Epithelial cell of prostate (primary cell): ENCODE measurements at places on chromosomes 3 and 15.

DNA sequence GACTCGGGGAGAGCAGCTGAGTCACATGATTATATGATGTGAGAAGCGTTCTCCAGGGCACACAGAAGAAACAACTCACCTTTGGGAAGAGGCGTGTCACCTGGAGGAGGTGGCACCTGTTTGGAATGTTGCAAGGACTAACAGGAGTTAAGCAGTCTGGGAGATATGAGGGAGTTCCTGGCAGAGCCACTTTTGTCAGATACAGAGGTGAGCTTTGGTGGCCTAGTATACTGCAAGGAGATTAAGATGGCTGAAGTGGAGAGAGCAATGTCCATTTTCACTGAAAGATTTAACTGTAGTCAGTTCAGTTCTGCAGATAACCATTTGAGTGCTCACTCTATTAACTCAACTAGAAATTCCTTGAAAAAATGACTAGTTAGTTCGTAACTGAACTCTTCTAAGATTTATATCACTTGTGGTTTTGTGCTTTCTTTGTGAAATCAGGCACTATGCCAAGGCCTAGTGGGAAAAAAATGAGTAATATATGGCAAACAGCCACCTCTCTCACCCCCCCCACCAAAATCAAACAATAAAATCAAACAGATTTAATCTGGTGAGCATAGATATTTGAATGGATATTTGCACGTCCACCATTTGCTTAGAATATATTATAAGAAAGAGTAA lies 61.3 kb downstream of the CRYBG3 start:
- peak; percentile 36 for DNase-seq

DNA sequence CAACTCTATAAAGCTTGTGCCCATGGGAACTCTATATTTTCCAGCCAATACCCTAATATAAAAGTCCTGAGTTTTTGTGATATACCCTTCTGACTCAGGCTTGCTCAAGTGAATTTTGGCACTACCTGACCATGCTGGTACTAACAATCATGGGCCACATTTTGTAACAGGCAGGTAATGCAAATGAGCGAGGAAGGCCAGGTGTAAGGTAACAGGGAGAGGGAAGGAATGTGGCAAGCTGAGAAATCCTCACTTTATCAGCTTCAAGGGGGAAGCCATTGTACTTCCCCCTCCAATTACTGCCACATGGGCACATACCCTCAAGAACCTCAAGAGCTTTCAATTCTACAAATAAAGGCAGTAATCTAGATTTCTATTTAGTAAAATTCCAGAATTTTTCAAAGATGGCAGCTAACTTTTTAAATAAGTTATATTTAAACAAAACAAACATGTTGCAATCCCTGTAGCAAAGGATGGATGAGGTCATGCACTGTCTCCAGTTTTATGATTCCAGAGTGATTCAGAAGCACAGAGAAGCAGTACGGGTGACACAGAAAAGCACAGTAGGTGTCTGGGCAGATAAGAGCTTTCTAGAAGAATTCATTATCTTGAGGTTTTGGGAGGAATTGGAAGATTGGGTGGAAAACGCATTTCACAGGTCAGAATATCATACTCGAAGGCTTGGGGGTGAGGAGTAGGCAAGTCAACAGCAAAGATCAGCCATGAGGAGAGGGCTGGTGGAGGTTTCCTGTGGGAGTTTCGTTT lies 87.6 kb downstream of the FOXP1 start:
- peak; percentile 65 for DNase-seq

DNA sequence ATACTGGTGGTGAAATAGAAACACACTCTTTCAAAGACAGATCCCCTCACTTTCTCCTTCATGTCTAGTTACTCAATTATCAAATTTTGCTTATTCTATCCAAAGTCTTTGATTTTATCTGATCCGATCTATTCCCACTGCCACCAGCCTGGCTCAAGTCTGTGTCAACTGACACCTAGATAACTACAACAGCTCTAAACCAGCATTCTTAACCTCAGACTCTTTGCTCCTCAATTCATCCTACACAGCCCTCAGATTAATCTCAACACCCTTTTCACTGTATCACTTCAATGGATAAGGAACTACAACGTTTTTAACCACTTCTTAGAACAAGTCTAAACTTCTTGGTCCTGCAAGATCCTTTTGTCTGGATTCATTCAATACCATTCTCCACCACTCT lies 9.1 kb downstream of the KPNA1 start:
- DNase-seq, result no peak

DNA sequence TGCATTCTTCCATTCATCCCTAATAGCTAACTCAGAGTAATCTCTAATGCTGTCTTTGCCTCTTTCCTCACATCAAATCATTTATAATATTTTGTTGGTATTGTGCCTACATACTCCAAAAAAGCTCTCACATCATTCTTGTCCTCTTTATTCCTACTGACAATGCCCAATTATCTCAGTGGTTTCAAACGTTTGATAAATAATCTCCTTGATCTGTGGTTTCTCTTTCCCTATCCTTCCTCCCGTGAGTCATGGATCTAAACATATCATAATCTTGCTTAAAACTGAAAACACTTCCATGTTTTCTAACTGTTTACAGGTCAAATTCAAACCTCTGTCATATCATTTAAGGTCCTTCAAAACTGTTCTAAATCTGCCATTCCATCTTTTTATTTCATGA lies 115.1 kb downstream of the CNTN6 start:
- DNase-seq, result no peak

- DNase-seq, result no peak
These were observed 86.1 kb downstream of the GALK2 start for GRCh38 chr15:49255966-49256759.

- no peak for DNase-seq
These were observed 150.5 kb upstream of the LPP start for GRCh38 chr3:188003188-188004171.

DNA sequence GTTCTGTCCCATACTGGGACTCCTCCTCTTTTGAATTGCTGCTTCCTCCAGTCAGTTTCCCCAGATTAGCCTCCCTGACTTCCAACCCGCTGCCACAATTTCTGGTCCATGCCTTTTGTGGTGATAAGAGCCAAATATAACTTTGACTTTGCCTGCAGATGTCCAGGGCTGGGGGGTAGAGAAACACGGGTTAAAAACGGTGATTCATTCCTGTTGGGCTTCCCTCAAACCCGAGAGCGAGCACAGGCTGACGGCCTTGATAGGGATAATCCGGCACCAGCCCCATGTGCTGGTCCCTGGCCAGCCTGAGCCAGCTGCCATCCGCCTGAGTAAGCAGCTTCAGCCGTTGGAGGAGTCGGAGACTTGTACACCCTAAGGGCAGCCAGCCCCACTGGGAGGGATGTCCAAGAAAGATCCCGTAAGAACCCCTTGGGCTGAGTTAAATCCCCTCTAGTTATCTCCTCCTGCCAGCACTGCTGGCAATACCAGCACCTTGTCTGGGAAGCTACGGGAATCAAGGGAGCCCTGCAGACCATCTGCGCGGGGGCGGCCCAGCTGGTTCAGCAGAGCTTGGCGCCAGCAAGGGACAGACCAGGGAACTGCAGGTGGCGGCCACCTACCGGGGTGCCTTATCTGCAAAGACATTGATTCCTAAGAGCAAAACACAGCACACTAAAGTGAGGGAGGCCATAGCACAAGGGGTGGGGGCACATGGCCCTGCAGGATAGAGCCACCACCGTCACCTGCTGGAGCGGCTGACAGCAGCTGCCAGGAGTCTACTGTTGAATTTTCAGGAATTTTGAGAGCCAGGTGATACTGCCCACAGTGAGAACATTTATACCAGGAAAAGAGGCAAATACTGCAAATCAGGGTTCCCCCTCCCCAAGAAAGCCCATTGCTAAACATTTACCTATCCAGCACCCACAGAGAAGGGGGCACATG lies 18.1 kb downstream of the CSPG4 start:
- peak; percentile 70 for DNase-seq

GRCh38 chr15:68508485-68509189 lies 70.2 kb upstream of the CORO2B start:
- no peak for DNase-seq

DNA sequence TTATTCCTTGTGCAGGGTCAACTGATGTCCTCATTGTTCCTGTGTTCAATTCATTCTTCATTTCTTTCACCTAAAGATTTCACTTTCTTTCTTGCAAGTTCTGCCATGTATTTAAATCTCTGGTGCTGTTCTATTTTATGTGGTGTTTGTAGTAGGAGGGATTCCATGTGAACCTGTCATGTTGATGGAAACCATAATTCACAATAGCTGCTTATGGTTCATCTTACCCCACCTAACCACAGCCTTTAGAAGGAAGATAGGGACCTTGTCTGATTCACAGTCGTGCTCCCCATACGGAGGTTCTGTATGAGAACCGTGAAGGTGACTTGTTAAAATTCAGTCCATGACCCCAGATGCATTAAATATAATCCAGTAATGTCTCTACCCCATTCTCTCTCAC lies 21.9 kb downstream of the SLCO2A1 start:
- DNase-seq, result no peak

- no peak for DNase-seq
These were observed 34.6 kb downstream of the MKRN2 start for GRCh38 chr3:12591456-12591855.

DNA sequence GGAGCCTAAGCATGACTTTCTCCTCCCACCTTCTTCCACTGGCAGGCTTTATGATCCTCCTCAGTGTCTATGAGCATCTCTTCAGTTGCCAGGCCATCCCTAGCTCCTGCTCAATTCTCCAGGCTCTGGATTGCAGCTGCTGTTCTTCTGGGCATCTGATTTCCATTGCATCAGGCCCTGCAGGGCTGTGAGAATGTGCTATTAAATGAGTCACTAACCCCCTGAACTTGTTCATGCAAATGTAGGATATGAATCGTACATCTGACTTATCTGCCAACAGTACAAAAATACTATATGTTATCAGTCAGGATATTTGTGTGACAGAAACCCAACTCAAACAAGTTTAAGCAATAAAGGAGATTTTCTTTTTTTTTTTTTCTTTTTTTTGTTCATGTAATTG lies 11.9 kb downstream of the GPR176 start:
- DNase-seq, result peak; percentile 64

DNA sequence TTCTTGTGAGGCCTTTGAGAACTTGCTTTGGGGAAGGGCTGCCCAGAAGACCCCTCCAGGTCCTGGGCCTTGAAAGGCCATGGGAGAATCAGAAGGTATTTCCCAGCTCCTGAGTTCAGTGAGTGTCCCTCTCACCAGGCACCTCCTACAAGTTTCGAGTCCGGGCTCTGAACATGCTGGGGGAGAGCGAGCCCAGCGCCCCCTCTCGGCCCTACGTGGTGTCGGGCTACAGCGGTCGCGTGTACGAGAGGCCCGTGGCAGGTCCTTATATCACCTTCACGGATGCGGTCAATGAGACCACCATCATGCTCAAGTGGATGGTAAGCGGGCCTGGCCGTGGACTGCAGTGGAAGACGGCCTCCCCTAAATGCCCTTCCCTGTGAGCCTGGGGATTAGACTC lies 68.3 kb downstream of the BOC start:
- no peak for DNase-seq

GRCh38 chr3:120693439-120694171 lies 11.6 kb upstream of the HGD start:
- no peak for DNase-seq

GRCh38 chr3:100120012-100120411 lies 5.7 kb upstream of the FILIP1L start:
- DNase-seq, result no peak

- no peak for DNase-seq
These were observed 1113.7 kb downstream of the OTOL1 start for GRCh38 chr3:162610261-162610660.

DNA sequence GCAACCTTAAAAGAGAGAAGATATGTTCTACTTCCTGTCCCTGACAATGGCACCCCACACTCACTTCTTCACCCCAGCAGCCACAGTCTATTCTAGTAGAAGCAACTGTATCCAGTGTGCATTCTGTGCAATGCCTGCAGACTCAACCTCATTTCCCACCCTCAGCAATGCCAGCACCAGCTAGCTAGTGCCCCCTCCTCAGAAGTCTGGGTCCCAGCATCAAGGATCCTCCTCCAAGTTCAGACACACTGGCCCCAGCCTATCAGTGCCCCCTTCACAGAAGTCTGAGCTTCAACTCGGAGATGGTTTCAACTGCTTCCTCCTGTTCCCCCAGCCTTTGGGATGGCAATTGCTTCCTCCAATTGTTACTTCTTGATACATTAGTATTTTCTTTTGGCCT lies 268.3 kb downstream of the MEX3B start:
- DNase-seq, result no peak

GRCh38 chr15:22979238-22980188 lies 655 bp downstream of the CYFIP1 start:
- DNase-seq, result no peak

GRCh38 chr3:59251869-59252268 lies 202.0 kb upstream of the CFAP20DC start:
- no peak for DNase-seq

- peak; percentile 6 for DNase-seq
These were observed 63.1 kb downstream of the PRKAR2A start for GRCh38 chr3:48784426-48785120.

GRCh38 chr3:58963928-58964503 lies 85.8 kb downstream of the CFAP20DC start:
- DNase-seq, result no peak

GRCh38 chr3:71456156-71456555 lies 127.4 kb downstream of the FOXP1 start:
- no peak for DNase-seq

DNA sequence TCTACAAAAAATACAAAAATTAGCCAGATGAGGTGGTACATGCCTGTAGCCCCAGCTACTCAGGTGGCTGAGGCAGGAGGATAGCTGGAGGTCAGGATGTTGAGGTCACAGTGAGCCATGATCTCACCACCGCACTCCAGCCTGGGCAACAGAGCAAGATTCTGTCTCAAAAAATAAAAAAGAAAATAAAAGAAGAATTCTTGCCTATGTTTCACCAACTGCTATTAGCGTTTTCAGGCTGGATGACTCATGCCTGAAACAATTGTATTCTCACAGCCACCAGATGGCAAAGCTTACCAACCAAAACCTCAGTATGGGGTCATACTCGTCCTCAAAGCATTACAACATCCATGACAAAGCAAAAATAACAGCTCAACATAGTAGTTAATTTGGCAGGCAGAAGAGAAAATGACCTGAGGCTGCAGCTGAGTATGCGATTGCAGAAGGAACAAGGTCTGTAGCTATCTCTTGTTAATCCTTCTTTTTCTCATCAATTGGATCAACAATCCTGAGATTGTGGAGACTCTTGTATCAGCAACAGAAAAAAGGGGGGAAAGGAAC lies 52.2 kb downstream of the TP53BP1 start:
- DNase-seq, result peak; percentile 78

DNA sequence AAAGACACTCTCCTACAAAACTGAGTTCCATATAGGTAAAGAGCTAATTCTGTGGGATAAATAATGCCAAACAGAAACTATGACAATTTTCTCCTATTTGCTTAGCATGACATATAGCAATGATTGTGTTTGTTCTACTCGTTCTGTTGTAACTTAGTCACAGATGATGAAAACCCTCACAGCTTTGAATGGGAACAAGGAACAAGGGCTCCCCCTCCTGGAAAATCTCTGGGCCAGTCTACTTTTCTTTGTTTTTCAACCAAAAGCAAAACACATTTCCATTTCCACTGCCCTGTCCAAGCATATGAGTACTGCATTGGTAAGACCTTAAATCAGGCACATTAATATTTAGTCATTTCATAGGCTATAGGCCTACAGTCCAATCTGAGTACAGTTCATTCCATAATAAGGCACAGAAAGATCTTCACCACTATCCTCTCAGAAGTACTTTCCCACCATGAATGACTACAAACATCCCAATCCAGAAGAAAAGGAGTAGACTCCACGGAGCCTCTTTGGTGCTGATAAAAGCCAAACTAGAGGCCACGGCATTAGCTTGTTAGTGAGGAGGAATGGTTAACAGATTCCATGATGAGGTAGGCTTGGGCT lies 67.1 kb downstream of the ATP8B4 start:
- peak; percentile 62 for DNase-seq

- DNase-seq, result no peak
These were observed 577.5 kb upstream of the NECTIN3 start for GRCh38 chr3:110494093-110494490.

GRCh38 chr3:82521657-82522056 lies 760.2 kb upstream of the GBE1 start:
- DNase-seq, result no peak
